ENCODE measurements at places on chromosomes 7 and 10.

GRCh38 chr10:107914450-107915214, 750.1 kb upstream of the SORCS1 start:
- no peak overlapping the region for H3K27ac ChIP-seq
- no peaks in the 10 kb centered on the region for H3K4me1 ChIP-seq
- peak overlapping the region; percentile 49 for H3K4me3 ChIP-seq
- no peaks in the 10 kb centered on the region for H3K36me3 ChIP-seq
- H3K27me3 ChIP-seq, result no peaks in the 10 kb centered on the region

DNA sequence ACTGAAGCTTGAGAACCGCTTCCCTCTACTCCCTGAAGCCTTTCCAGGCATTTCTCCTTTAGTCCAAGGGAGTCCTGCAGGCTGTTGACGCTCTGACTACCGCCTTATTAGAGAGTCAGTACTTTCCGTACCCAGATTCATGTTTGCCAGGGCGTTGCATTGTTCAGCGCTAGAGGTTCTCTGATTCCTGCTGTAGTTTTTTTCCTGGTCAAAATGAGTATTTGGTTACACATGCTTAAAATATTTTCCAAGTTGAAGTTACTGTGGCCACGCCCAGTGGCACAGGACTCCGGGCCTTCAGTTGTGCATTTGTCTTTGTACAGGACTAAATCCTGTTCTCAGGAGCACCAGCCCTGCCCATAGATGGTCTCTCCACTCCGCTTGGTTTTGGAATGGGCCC, 7.9 kb downstream of the MTURN start:
- no peak overlapping the region for H3K4me3 ChIP-seq
- peaks cover 20% of the 10 kb centered on the region for H3K4me1 ChIP-seq
- no peaks in the 10 kb centered on the region for H3K36me3 ChIP-seq
- no peak for DNase-seq

- H3K36me3 ChIP-seq, result no peaks in the 10 kb centered on the region
- no peaks in the 10 kb centered on the region for H3K27me3 ChIP-seq
Observed at GRCh38 chr10:110994406-110995086, 75.1 kb downstream of the SHOC2 start.

GRCh38 chr7:75758491-75758890, 13.5 kb downstream of the CCL26 start:
- H3K27ac ChIP-seq, result no peak overlapping the region
- H3K4me3 ChIP-seq, result no peak overlapping the region
- no peak for DNase-seq
- peaks cover 5% of the 10 kb centered on the region for H3K4me1 ChIP-seq

GRCh38 chr7:157857578-157858075, 520.8 kb downstream of the DNAJB6 start:
- H3K4me1 ChIP-seq, result no peaks in the 10 kb centered on the region
- no peaks in the 10 kb centered on the region for H3K27me3 ChIP-seq
- DNase-seq, result no peak
- H3K4me3 ChIP-seq, result no peak overlapping the region
- H3K27ac ChIP-seq, result no peak overlapping the region

- no peaks in the 10 kb centered on the region for H3K4me1 ChIP-seq
- no peaks in the 10 kb centered on the region for H3K27me3 ChIP-seq
- H3K36me3 ChIP-seq, result no peaks in the 10 kb centered on the region
- no peak overlapping the region for H3K27ac ChIP-seq
Observed at GRCh38 chr7:113936982-113937381, 18.2 kb upstream of the PPP1R3A start.
